ENCODE measurements at places on chromosomes 7 and 10.

GRCh38 chr7:72805526-72806494 is 22.2 kb downstream of the TYW1B start:
- peak; percentile 77 for DNase-seq

GRCh38 chr10:15137036-15137359 is 31.5 kb downstream of the NMT2 start:
- no peak for DNase-seq

DNA sequence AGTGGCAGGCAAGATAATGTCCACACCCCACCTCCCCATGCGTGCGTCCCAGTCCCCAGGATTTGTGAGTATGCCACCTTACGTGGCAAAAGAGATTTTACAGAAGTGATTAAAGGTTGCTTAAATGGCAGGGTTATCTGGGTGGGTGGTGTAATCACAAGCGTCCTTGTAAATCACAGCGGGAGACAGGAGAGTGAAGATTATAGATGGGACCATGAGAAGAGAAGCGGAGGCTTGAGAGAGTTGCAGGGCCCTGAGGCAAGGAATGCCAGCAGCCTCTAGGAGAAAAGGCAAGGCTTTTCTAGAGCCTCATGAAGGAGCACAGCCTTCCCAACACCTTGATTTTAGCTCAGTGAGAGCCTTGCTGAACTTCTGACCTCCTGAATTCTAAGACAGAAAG is 10.2 kb downstream of the ZRANB1 start:
- no peak for DNase-seq

- no peak for DNase-seq
Observed at GRCh38 chr10:70714951-70715350, 42.6 kb downstream of the ADAMTS14 start.

All from Caco-2 (cell line).